Stimulated activated CD8-positive, alpha-beta memory T cell treated with anti-CD3 and anti-CD28 coated beads, Interleukin-2, amount 100 ng/mL, for 1 hour (primary cell): ENCODE measurements at places on chromosomes 6 and 20.

- DNase-seq, result no peak
These were observed 120.1 kb downstream of the RPS12 start for GRCh38 chr6:132934496-132934895.

DNA sequence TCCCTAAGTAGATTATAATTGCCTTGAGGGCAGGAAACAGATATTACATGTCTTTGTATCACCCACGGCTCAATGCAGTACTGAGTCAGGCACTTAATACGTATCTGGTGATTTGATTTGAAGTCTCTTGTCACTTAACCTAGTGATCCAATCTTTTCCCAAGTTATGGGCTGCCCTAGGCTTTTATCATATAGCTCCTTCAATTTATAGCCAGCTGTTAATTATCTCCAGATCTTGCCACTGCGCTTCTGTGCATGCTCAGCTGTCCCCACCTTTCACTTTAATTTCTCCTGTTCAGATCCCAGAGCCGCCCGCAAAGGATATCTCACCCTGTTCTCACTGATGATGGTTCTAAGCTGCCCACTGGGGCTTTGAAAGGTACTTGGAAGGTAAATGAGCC is 41.9 kb downstream of the SNHG17 start:
- DNase-seq, result no peak

GRCh38 chr20:46710153-46710913 is 884 bp downstream of the SLC2A10 start:
- DNase-seq, result no peak

DNA sequence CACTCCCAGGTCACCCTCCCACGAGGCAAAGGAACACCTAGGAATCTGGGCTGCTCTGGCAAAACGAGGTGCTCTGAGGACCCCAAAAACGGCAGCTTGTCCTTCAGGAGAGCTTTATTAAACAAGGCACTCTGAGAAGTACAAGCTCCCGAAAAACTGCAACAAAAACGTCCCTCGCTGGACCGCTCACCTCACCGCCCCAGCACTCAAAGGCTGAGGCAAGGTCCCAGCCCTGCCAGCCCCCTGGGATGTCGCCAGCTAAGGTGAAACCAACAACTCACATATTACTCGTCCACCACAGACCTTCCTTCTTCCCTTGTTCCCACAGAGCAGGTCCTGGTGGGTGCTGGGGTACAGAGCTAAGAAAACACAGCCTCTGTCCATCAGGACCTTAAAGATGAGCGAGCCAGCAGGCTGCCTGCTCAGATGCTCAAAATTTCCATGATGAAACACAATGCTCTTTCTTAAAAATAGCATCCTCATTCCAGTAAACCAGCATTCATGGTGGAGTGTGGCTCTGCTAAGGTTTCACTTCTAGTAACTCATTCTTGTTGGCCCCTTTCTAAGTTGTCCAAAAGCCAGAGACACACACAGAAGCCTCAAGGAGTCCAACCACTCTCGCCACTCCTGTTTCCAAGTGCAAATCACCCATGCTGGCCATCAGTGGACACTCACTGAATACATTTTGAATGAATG is 35.9 kb downstream of the ATP9A start:
- DNase-seq, result no peak

GRCh38 chr6:151738267-151738666 is 69.2 kb upstream of the ESR1 start:
- DNase-seq, result no peak

GRCh38 chr6:161496941-161497340 is 223.1 kb upstream of the AGPAT4 start:
- DNase-seq, result no peak

GRCh38 chr6:100096341-100096740 is 102.3 kb upstream of the MCHR2 start:
- no peak for DNase-seq

- no peak for DNase-seq
These were observed 56.8 kb upstream of the PHIP start for GRCh38 chr6:79134699-79135474.

GRCh38 chr6:38988736-38989449 is 59.7 kb upstream of the GLP1R start:
- DNase-seq, result no peak

GRCh38 chr6:7723554-7723953 is 2.3 kb upstream of the BMP6 start:
- DNase-seq, result no peak

- no peak for DNase-seq
These were observed 41.9 kb downstream of the KCTD20 start for GRCh38 chr6:36484736-36485135.

DNA sequence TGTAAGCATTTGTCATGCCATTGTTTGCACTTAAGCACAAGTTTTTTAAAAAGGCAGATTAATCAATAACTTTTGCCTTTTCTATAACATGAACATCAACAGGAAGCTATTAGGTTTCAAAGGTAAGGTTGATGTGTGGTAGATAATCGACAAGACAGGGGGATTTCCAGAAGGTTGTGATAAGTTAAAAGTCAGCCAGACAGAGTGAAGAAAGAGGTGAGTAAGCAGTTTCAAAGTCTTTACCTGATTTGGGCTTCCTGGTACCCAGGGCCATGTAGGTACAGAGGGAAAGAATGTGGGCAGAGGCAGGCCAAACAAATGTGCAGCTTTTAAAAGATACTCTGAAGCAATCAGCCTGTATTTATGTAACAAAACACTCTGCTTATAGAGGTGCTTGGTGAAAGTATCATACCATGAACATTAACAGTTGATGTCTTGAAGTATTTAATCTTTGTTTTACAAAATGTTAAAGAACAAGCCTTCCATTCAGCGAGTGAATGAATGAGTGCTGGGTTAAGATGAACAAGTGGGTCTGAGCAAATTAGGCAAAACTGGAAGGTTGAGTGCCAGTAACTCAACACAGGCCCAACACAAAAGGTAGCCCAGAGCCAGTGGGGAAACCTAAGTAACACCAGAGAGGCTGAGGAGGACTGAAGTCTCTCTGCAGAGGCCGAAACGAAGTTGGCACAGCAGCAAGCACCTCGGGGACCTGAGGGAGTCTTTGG is 60.2 kb downstream of the LRRC1 start:
- no peak for DNase-seq

GRCh38 chr6:89680150-89680549 is 41.6 kb upstream of the LYRM2 start:
- DNase-seq, result no peak

GRCh38 chr6:140548366-140548765 is 1173.9 kb upstream of the CITED2 start:
- DNase-seq, result no peak
